ENCODE measurements at places on chromosomes 7 and 10.
A peak's percentile ranks its signal among the peaks of the same experiment; 100 is the strongest.

- no peak for DNase-seq
These were observed 621.4 kb upstream of the POT1 start for GRCh38 chr7:125551008-125551407.

- DNase-seq = no peak
These were observed 51.5 kb downstream of the ADAM12 start for GRCh38 chr10:126336801-126337200.

GRCh38 chr7:51444936-51445335 lies 128.3 kb upstream of the COBL start:
- DNase-seq = peak; percentile 19

DNA sequence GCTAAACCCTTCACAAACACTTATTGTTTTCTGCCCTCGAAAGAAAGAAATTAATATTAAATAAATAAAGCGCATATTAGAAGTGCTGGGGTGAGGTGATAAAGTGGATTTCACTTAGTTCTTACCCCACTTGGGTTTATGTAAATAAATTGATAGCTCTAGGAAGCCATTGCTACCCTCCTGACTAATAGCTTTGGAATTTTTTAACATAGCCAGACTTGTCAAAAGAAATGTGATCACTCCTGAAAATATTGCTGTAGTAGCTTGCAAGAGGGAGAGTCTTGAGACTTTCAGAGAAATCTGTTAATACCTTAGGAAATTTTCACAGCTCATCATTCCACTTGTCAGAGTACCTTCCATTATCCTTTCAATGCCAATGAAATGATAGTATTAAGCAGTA lies 7.6 kb downstream of the ARL5B start:
- no peak for DNase-seq

GRCh38 chr7:82051601-82052000 lies 281.8 kb upstream of the HGF start:
- DNase-seq = peak; percentile 12

DNA sequence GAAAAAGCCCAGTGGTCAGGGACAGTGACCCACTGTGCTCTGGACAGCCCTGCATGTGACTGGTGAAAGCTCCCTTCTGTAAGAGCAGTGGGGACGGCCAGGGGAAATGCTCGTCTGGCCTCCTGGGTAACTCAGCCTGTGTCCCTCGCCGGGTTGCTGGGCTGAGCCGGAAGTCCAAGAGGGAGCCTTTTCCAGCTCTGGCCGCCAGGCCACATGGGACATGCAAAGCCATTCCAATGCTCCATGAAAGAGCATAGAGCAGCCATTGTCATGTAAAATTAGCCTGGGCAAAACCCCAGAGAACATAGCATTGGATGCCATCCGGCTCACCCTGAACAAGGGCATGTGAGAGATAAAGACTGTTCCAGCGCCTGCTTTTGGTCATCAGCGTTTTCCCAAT lies 64.9 kb upstream of the ADRB1 start:
- DNase-seq = no peak

- no peak for DNase-seq
These were observed 11.9 kb downstream of the COBL start for GRCh38 chr7:51304729-51305128.

- DNase-seq = no peak
These were observed 364.7 kb downstream of the RPS24 start for GRCh38 chr10:78398382-78398781.

DNA sequence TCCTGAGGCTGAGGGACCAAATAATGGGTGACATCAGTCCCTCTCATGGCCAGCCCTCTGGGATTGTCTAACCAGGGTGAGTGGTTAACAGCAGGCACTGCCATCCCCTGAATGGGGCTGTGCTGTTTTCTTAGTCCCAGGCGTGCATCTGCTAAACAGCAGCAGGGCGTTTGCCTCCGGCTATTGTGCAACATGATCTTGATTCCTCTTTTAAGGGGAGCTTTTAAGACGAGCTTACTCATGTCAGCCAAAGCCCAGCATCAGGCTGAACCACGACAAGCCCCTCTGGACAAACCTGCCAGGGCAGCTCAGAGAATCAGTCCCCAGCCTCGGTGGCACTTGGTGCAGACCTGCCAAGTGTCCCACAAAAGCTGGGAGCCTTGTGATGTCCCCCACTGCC lies 16.2 kb upstream of the IGFBP3 start:
- DNase-seq = no peak

GRCh38 chr10:44195112-44196007 lies 189.5 kb downstream of the CXCL12 start:
- DNase-seq = no peak

DNA sequence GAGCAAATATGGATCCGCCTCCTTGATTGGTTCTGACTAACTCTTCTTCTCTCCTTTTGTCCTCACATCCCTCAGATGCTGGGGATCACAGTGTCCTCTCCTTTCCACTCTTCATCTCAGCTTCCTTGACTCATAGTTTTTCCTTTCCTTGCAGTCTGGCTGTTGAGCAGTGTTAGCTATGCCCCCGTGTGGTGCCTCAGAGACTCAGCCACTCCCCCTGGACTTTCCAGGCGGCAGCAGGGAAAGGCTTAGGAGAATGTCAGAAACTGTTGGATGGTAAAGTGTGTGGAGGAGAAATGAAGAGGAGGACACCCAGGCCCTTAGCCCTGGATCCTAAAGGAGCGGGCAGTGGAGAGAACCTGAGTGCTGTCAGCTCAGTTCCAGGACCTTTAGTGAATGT lies 267.5 kb downstream of the CELF2 start:
- DNase-seq = no peak

DNA sequence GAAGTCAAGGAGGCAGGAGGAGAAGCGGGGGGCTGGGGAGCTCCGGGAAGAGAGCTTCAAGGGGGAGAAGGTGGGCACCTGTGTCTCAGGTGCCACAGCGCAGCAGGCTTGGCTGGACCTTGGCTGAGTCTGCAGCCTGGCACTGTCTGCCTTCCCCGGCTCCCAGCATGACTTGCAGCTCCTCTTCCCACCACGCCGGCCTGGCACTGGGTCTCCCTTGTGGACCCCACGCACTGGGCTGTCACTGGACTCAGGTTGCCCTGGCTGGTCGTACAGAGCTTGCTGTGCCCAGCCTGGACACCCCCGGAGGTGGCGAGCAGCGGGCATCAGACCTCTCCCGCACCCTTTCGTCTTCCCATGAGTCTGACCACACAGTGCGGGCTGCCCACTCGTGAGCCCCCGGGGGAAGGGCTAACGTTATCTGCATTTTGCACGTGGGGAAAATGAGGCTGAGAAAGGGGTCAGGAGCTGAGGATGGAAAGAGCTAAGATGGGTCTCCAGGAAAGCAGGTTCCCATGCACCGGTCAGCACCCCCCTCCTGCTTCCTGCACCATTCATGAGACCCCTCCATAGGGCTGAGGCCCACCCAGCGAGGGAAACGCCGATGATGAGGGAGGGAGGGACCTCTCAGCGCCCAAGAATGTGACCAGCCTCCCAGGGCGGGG lies 40.3 kb upstream of the PSMG3 start:
- no peak for DNase-seq

GRCh38 chr7:54987772-54988171 lies 31.0 kb upstream of the EGFR start:
- DNase-seq = no peak

DNA sequence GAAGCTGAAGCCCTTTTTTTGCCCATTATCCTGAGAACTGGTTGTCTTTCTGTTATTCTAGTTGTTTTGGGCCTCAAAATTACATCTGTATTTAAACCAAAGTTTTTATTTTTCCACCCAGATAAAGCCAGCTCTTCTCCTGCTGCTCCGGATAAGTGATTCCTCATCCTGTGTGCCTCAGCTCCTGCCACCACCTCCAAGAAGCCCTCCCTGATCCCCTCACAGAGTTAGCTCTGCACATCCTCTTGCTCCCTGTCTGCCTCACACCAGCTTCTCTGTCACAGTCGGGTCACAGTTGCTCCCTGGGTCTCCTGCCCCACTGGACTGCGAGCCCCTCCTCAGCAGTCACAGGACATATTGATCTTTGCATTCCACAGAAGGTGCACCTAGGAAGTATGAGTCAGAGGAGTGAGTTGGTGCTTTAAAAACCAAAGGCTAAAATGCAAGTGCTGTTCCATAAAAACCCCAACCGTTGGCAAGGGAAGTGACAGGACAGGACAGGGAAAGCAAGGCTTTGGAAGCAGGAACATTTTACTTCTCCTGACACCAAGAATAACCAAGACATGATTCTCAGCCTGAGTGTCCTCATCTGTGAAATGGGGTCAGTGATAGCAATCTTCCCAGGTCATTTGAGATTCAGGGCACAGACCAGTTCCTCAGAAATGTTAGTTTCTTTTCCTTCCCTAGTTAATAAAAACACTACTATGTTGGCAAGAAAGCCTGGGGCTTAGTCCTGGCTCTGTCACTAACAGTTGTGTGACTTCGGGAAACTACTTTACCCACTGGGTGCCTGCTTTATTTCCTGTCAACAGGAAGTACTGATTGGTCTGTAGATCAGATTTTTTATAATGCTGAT lies 36.5 kb upstream of the EEPD1 start:
- DNase-seq = no peak

- no peak for DNase-seq
These were observed 67.7 kb downstream of the ELAPOR2 start for GRCh38 chr7:86991771-86992191.

DNA sequence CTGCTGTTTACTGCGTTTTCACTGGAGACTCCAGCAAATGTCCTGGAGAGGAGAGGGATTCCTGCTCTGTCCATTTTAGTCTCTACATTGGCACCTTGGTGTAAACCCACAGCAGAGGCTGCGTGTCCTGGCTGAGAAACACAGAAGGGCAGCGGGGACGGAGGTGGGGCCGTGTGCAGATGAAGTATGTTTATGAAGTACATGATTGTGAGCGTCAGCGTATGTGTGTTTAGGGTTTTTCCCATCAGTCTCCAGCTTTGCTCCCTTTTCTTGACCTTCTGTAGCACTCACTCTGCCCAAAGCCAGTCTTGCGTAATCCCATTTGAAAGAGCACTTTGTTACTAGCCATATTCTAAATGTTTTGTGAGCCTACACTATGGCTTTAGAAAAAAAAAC lies 750.7 kb upstream of the SORCS1 start:
- no peak for DNase-seq

All from NCI-H2171 treated with DMSO at 0.1 percent for 48 hours (cell line).